ENCODE measurements at places on chromosomes 16 and 17.

DNA sequence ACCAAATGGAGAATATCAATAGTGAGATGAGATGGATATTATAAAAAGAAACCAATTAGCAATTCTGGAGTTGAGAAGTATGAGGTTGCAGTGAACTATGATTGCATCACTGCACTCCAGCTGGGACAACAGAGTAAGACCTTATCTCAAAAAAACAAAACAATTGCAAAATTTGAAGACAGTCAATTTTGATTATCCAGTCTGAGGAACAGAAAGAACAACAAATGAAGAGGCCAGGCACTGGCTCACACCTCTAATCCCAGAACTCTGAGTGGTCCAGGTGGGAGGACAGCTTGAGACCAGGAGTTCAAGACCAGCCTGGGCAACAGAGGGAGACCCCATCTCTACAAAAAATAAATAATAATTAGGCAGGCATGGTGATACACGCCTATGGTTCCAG is 35.0 kb downstream of the USP32 start:
- peak; percentile 37 for DNase-seq

GRCh38 chr16:30032083-30032819 is 1.2 kb upstream of the TLCD3B start:
- peak; percentile 71 for DNase-seq

DNA sequence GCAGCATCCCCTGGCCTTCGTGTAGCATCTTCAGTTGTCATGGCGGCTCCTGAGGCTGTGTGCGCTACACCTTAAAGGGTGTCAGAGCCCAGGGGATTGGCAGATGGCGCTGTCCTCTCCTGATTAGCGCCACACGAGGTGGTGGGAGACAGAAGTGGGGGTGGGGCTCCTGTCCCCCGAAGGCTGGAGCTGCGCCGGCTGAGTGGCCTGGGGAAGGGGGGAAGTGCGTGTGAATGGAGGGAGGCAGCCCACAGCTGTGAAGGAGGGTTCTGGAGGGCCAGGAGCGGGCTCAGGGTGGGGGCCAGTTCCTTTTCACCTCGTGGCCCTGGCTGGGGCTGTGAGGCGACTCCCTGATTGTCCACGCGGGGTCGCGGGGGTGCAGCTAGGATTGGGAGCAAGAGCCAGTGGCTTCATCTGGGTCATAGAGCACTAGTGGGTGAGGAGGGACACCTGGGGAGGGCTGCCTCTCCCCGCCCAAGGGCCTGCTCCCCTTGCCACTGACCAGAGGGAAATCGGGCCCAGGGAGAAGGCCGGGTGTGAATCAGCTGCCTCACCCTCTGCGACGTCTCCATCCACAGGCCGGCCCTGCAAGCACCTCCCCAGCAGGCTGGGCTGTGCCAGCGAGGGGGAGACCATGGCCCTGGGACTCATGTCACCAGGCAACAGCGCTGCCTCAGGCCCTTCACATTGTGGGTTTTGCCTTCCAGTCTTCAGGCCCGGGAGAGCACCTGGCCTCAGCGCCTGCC is 14.1 kb downstream of the BAHCC1 start:
- no peak for DNase-seq

DNA sequence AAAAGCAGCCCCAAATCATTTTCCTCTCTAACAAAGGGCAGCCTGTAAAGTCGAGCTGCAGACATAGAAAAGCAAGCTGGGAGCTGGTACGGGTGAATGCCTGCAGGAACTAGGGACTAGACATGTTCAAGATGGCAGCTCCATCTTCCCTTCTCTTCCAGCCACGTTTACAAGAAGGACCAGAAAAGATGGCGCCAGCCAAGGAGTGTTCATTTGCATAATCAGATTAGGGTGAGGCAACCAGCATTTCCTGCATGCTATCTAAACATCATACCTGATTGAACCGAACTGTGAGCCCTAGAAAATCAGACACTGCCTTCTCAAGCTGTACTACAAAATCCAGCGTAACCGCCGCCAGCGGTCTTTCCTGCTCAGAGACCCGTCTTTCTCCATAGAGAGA is 896.8 kb downstream of the CDH11 start:
- no peak for DNase-seq

Measured in fibroblast of mammary gland (primary cell).